Karpas-422 (cell line): ENCODE measurements at places on chromosomes 3 and 15.

- no peak for DNase-seq
Observed at GRCh38 chr3:105905328-105905727, 36.5 kb upstream of the CBLB start.

DNA sequence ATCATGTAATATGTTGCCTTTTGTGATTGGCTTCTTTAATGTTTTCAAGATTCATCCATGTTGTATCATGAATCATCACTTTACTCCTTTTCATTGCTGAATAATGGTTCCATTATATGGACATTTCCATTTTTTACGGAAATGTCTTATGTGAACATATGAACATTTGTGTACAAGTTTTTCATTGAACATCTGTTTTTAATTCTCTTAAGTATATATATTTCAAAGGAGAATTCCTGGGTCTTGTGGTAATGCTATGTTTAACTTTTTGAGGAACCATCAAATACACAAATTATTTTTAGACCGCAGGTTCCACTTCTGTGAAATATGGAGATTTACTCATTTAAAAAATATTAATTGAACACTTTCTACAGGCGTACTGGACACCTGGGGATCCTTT, 85.7 kb downstream of the ARIH1 start:
- DNase-seq = no peak

DNA sequence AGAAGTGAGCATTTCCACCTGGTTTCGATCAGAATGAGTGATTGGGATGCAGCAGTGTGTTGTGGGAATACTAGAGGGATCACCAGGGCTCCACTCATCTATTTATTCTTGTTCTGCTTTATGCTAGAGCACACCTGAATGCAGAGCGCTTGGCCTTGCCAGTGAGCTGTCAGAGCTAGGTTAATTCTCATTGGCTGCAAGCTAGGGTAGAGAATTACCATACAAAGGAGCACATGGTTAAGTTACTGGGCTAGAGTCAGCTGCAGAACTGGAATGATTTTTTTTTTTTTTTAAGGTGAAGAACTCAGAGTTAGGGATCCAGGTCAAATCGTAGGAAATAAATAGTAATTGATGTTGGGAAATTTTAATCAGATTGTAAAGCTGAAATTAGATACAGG, 8.8 kb downstream of the EIF2AK4 start:
- DNase-seq = no peak

GRCh38 chr3:172138792-172139507, 99.6 kb downstream of the FNDC3B start:
- DNase-seq = no peak

GRCh38 chr3:177322881-177323280, 125.6 kb upstream of the TBL1XR1 start:
- DNase-seq = no peak

DNA sequence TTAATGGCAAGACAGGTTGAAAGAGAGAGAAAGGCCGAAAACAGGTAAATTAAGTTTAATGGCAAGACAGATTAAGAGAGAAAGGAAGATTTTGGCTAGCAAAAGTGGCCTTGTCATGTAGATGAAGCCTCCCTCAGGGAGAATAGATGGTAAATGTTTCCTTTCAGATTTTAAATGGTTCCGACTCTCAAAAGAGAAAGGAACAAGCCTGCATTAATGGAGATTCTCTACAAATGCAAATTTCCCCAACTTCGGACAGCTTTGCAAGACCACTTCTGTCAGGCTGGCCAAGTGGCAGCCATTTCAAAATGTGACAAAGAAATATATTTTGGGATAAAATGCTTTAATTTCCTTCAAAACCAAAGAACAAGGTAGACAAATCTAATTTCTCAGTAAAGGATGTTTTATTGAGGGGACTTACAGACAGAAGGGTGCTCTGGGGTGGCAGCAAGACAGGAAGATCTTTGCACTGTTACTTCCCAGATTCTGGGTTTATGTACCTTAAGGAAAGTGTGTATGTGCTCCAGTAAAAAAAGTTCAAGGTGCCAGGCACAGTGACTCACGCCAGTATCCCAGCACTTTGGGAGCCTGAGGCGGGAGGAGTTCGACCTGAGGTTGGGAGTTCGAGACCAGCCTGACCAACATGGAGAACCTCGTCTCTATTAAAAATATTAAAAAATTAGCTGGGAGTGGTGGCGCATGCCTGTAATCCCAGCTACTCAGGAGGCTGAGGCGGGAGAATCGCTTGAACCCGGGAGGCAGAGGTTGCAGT, 626.3 kb upstream of the NAALADL2 start:
- no peak for DNase-seq

DNA sequence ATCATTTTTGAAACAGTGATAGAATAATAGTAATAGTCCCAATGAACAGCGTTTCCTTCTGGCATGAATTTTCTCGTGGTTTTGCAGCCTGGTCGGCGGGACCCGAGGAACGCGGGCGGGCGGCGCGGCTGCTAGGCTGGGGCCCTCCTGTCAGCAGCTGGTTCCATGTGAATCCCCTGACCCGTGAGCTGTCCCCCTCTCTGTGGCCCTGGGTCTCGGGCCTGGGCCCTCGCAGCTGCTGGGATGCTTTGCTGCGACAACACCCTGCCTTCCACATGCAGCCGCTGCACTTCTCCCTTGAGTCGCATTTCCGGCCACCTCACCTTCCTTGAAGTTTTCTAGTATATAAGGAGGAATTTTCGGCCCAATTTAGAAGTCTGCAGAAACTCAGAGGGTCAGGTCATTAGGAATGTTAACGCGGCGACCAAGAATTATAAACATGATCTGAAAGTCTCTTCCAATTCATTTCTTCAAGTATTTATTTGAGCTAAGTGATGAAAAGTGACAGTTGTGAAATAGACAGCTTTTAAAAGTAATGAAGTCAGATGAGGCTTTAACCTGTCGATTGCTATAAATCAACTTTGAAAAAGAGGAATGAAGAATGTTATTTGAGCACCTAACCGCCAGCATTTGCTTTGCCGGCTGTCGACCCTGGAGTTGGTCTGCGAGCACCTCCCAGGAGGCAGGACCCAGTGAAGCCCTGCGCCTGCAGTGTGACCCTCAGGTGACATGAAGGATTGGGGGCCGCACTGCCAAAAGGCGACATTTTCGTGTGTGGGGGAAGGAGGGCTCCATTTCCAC, 27.7 kb downstream of the NR2F2 start:
- no peak for DNase-seq

DNA sequence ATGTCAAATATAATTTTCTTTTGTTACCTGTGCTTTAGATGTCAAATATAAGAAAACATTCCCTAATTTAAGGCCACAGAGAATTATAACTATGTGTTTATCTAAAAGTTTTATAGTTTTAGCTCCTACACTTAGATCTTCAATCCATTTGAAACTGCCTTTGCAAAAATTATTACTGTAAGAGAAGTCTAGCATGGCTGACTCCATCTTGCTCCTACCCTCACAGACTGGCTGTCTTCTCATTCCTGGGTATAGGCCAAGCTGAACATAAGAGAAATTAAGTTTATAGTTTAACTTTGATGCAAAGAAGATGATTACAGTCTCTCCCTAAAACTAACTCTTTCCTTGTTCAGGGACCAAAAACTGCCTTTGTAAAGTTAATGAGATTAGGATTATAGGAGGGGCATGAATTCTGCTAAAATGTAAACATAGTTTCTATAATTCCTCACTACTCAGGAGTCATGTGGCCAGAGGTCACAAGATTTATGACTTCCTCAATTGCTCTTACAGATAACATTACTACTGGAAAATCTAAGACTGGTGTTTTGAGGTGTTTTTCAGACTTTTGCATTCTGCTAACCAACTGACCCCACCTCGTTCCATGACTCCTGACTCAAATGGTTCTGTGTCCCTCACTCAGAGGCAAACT, 184.0 kb downstream of the BCHE start:
- DNase-seq = no peak
